Hippocampal formation (tissue), 2 donors: ENCODE measurements at places on chromosomes 7 and 10.

DNA sequence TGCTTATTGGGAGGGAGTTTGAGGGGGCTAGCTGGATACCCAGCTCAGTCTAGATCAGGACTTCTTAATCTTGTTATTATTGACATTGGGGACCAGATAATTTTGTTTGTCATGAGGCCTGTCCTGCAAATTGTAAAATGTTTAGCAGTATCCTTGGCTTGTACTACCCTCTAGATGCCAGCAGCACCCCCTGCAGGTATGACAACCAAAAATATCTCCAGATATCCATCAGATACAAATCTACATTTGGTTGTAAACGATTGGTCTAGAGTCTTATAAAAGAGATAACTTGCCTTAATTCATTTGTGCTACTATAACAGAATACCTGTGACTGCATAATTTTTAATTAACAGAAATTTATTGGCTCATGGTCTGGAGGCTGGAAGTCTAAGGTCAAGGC lies 1232.2 kb downstream of the XPNPEP1 start:
- no peak for DNase-seq

DNA sequence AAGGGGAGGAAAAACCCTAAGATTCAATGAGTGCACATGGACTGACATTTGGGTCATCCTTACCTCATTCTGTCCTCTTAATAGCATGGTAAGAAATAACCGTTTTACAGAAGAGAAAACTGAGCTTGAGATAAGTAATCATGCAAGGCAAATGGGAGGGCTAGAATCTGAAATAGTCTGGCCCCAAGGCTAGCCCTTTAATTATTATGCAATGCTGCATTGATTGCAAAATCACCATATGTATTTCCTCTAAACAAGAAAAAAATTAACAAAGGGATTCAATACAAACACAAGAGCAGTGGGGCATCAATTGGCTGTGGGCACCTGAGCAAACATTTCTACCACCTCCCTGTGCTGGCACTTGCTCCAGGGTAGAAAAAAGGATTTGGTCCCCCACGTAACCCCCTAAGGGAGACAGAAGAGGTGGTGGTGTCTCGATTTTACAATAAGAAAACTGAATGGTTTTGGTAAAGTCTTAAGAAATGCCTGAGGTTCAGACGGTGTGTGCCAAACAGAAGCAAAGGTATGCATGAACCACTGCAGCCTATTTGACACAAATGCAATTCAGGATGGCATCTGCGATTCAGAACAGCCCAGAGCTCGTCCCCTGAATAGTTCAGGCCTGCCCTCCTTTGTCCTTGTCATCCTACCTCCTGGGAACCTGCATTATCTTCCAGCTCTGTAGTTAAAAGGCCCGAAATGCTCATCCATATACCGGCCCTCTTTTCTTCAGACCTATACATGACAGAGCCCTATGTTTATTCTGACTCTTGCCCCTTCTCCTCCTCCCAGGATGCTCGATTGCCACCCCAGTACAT lies 23.6 kb downstream of the PIP4K2A start:
- DNase-seq: no peak

DNA sequence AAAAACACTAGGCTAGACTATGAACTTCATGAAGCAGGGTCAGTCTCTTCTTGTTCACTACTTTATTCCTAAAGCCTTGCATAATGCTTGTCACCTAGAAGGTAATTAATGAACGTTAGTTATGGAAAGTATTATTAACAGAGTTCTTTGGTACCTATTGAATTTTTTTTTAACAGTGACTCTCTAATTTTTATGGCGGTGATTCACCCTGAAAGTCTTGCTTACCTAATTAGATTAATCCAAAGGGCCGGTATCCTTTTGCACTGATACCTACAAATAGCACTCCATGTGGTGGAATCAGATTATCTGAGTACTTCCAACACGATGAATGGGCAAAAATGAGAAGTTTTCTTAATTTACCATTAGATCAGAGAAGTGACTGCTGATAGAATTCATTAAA lies 31.7 kb downstream of the STAM start:
- DNase-seq: no peak

DNA sequence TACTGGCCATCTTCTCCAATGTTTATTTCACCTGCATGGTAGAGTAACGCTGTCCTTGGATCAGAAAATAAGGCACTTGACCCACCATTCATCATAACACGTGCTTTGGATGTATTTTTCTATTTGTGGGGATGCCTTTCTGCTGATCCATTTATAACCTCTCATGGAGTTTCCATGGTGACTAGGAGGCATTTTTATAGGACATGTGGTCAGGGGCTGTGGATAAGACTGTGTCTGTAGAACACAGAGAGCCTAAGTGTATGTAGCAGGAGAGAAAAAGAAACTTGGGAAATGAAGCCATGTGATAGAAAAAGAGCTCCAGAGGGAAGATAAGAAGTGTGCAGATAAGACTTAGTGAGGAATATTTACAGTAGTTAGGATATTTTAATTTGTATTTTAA lies 184.2 kb downstream of the POU6F2 start:
- DNase-seq: no peak

GRCh38 chr10:71465551-71466252 lies 69.0 kb downstream of the CDH23 start:
- no peak for DNase-seq

- DNase-seq: no peak
Observed at GRCh38 chr7:25951414-25952260, 200.4 kb upstream of the NFE2L3 start.

GRCh38 chr10:86726677-86726999 lies 29.8 kb upstream of the BMPR1A start:
- no peak for DNase-seq

DNA sequence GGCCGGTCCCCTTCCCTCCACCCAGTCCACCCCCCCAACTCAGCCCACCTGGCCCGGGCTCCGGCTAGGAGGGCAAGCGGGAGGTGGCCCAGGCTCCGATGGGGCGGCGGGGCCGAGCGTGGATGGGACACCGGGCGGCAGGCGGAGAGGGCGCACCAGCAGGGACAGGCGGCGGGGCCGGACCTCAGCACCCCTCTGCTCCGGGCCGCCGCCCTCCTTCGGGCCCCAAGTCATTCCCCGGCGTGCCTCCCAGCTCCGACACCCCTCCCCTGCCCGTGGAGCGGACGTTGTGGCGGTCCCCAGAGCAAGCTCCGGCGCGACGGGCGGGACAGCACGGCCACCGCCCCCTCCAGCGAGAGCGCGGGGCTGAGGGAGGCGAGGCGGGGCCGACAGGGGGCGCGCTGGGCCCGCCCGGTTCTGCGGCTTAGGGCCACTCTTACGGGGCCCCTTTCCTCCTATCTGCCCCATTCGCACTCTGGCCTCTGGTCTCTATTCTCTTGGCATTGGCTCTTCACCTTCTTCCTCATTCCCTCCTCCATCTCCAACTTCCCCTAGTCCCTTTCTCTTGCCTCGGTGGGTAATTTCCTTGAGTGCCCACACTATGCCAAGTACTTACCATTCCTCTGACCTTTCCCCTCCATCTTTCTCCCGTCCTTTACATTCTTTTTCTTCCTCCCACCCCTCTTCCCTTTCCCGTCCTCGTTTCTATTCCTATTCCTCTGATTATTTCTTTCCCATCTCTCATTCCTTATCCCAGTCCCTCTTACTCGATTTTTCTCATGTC lies 701 bp upstream of the GBX1 start:
- no peak for DNase-seq

DNA sequence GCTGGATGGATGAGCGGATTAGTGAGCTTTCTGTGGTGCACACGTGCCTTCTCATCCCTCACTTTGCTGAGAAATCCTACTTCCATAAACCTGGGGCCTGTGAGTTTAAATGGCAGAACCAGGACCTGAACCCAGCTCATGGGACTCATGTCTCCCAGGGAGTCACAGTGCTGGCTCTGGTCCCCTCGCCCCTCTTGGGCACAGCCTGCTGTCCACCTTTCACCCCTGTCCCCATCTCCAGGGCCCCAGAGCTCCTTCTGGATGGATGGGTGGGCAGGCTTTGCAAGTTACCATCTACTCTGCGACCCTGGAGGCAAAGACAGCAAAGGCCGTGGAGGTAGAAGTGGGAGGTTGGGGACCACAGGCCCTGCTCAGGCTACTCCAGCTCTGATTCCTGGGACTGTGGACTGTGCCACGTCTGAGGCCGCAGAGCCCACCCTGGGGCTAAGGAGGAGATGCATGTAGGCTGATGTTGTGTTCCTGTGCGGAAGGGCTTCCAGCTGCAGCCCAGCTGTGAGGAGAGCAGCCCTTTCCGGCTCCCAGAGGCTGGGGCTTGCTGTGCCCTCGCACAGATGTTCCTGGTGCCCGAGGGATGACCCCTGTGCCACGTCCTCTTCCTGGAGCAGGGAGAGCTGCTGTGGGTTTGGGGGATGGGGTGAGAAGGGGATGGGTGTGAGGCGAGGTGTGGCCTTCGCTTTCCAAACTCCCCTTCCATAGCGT lies 40.3 kb downstream of the PRF1 start:
- no peak for DNase-seq

DNA sequence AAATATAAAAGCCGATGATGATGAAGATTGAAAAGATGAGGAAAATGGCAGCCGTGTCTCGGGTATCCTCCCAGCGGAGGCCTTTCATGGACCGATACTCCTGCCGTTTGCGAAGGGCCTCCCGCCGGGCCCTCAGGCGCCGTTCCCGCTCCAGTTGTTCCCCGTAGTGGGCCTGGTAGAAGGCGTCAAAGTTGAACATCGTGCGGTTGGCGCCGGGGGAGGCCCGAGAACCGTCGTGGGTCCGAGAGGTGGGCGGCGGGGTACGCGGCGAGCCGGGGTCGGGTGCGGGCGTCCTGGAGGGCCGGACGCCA lies 553 bp downstream of the DNAJC30 start:
- DNase-seq: no peak

- DNase-seq: no peak
Observed at GRCh38 chr7:12162415-12163113, 48.5 kb upstream of the TMEM106B start.

DNA sequence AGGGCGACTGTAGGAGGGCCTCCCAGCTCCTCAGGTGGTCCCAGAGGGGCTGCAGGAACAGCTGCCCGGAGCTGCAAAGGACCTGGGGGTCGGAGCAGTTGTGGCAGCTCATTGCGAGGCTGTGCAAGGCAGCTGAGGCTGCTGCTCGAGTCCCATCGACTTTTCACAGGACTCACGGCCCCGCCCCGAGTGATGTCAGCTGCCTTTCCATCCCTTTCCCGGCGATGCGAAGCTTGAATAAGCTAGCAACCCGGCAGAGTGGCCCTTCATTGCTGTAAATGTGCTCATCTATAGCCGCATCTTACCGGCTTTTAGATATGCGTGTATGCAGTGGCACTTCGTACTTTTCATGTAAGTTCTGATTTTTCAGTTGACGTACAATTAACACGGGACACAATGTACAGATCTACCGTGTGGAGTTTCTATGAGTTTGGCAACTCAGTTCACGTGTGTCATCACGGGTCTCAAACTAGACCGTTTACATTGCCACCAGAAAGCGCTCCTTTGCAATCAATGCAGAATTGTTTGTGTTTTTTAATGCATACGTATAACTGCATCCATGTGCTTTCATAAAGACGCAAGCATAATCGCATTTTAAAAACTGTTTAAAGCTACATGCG lies at the start of gene CH25H:
TSS of gene CH25H (minus strand) at position 137 of the 620 bp plus-strand sequence. CDS start at position 112, 25 bp downstream.
- peak; percentile 75 for DNase-seq

DNA sequence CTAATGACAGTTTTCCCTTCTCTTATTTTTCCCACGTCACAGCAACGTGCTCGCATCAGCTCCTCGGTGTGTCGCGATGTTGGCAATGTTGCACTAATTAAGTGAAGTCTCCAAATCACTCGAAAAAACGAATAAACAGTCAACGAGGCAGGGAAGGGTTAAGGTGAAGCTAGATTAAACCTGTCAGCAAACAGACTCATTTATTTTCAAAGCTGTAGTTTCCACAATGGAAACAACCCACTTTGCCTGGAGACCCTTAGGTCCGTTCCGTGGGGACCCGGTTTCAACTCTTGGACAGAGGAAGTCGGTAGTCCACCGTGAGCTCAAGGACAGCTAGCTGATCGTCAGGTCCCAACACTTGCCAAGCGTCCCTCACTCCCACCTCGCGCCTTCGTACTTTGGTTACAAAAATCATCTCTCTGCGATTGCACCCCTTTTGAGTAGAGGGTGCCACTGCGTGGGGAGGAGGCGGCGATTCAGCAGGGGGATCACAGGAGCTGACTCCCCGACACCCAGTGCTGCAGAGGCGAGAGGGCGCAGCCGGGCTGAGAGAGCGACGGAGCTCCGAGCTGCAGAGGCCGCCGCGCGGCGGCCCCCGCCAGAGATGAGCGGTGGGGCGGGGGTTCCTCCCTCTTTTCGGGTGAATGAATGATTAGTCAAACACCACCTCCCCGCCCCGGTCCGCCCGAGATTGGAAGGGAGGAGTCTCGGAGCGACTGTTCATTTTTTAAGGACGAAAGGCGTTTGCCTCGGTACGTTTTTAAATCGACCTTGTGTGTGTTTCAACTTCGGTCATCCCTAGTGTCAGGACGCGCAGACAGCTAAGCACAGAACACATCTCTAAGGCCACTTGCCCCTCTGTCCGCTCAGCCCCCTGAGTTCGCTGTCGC lies 1.3 kb upstream of the BMPER start:
- DNase-seq: peak; percentile 50

GRCh38 chr10:74150204-74150989 lies at the start of gene AP3M1:
AP3M1 (minus strand) TSS chr10:74150828; CDS start chr10:74138379, 12,449 bp downstream.
- DNase-seq: no peak
